NCI-H345 (cell line): ENCODE measurements at places on chromosomes 12 and 14.

GRCh38 chr12:127170226-127171180 is 1096.5 kb upstream of the TMEM132C start:
- DNase-seq, result no peak

GRCh38 chr14:38078393-38078792 is 129.3 kb upstream of the SSTR1 start:
- peak; percentile 59 for DNase-seq

DNA sequence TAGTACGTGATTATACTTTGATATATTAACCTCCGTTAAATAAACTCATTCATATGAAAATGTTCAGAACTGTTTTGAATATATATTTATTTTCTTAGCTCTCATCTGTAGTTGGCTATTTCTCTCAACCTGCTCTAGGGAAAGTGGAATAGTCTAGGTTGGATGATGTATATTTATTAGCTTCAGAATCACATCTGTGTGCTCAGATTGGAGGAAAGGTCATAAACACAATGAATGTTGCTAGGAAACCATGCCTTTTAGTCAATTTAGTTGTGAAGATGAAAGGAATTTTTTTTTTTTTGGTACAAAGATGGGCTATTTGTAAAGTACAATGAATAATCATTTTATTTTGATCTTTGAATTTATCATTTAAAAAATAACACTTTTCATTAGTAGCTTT is 439.1 kb downstream of the FOXG1 start:
- DNase-seq, result no peak

GRCh38 chr12:34598851-34599529 is 576.7 kb downstream of the ALG10 start:
- no peak for DNase-seq

DNA sequence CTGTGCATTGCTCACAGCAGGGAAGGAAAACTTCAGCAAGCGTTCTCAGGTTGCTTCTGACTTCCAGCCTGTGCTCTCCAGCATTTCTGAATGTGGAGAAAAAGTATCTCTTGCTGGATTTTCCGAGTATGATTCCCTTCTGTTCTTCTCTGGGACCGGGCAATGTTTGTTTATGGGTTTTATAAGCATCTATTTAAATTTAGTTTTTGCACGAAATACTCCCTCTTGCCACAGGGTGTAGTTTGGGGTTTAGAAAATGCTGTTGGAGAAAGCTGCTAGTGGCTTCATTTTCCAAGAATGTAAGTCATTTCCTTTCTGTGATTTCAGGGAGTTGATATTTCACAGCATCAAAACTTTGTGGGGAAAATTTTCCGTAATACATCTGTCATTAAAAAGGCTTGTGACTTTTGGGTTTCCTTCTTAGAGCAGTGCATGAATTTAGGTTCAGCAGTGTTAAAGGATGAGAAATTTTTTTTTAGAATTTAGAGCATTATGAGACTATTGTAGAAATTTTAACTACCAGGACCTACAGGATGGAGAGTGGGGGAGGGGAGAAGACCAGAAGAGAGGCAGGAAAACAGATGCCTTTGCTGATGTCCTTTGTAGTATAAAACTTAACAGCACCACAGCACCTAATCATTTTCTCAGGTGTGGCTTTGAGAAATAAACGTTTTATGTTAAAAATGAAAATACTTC is 1.5 kb downstream of the FRMD6 start:
- peak; percentile 16 for DNase-seq
